Panc1 (cell line): ENCODE measurements at places on chromosomes 11 and 22.

- H3K27me3 ChIP-seq: no peaks in the 10 kb centered on the region
- no peak for DNase-seq
- no peak overlapping the region for H3K27ac ChIP-seq
- no peaks in the 10 kb centered on the region for H3K36me3 ChIP-seq
- H3K4me1 ChIP-seq: no peaks in the 10 kb centered on the region
- no peak overlapping the region for H3K4me3 ChIP-seq
Observed at GRCh38 chr11:130206141-130206540, 46.6 kb downstream of the ST14 start.

DNA sequence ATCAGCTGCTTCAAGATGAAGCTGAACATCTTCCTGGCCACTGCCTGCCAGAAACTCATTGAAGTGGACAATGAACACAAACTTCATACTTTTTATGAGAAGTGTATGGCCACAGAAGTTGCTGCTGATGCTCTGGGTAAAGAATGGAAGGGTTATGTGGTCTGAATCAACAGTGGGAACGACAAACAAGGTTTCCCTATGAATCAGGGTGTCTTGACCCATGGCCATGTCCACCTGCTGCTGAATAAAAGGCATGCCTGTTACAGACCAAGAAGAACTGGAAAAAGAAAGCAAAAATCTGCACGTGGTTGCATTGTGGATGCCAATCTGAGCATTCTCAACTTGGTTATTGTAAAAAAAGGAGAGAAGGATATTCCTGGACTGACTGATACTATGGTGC, 22.2 kb upstream of the BIRC3 start:
- H3K36me3 ChIP-seq: no peaks in the 10 kb centered on the region
- no peak for DNase-seq
- no peak overlapping the region for H3K4me3 ChIP-seq
- H3K27me3 ChIP-seq: no peaks in the 10 kb centered on the region

DNA sequence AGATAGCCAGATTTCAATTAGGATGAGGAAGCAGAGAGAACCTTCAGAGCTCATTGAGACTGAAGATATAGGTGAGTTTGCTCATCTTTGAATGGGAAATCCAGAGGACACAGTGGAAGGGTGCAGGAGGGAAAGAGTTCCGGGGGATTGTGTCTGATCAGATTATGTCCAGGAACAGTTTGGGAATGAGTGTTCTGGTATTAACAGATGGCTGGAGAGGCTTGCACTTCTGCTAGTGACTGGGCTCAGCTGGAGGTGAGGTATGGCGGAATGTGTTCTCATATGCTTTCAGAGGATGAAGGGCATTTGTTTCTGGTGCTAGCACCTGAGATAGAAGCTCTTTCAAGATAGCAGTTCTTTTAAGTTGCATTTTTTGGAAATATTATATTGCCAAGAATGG, 27.6 kb downstream of the ALKBH3 start:
- H3K27me3 ChIP-seq: no peaks in the 10 kb centered on the region
- no peaks in the 10 kb centered on the region for H3K4me1 ChIP-seq
- no peak for DNase-seq
- no peak overlapping the region for H3K4me3 ChIP-seq

GRCh38 chr11:112522536-112522935, 261.9 kb upstream of the PLET1 start:
- no peak overlapping the region for H3K27ac ChIP-seq
- H3K36me3 ChIP-seq: no peaks in the 10 kb centered on the region
- H3K4me3 ChIP-seq: no peak overlapping the region

DNA sequence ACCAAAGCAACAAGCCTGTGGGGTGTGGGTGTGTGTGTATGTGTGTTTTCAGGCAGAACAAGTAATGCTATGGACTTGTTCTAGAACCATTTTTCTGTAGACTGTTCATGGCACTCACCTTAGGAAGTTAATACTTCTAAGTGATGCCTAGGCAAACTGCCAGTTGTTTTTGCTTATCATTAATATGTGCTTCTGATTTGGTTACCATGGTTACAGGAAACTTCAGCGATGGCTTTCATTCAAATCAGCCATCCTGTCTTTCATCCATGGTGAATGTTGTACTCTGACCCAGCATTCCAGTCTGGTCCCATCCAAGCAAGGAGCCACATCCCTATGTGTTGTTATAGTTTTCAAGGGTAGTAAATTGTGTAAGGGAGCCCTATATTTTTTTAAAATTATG, 49.8 kb upstream of the ARHGAP20 start:
- H3K27ac ChIP-seq: no peak overlapping the region
- H3K27me3 ChIP-seq: no peaks in the 10 kb centered on the region
- H3K4me3 ChIP-seq: no peak overlapping the region
- DNase-seq: no peak
- no peaks in the 10 kb centered on the region for H3K36me3 ChIP-seq

DNA sequence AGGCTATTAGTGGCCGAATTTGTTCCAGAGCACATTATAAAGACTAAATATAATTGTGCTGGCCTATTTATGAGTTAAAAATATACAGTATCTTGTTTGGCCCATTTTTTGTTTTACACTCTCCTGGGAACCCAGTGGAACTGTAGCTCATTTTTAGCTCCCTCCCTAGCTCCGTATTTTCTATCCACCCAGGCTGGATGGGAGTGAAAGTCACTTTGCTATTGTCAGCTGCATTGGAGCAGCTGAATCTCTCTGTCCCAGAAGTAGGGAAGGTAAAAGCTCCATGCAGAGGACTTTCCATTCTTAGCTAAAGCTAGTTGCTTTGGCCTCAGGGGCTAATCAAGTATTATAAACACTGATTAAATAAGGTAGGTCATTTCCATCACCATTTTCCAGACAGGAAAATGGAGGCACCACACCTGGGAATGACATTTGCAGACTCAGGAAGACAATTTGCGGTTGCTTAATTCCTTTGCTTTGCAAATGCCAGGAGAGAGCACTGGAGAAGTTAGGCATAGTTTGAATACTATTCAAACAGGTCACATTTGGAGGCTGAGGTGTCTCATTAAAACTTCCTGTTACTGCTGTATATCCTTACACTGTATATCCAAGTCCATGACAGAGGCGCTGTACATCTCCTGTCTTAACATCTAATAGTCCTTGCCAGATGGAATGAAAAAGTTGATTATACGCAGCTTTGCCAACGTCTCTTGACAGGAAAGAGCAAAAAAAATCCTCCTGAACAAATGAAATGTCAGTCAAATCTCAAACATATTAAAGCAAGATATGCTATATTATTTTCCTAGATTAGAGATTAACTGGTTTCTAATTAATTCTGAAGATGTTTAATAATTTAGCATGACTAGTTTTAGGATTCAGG, 338.1 kb upstream of the KIRREL3 start:
- no peaks in the 10 kb centered on the region for H3K27me3 ChIP-seq
- no peaks in the 10 kb centered on the region for H3K4me1 ChIP-seq
- no peak for DNase-seq

DNA sequence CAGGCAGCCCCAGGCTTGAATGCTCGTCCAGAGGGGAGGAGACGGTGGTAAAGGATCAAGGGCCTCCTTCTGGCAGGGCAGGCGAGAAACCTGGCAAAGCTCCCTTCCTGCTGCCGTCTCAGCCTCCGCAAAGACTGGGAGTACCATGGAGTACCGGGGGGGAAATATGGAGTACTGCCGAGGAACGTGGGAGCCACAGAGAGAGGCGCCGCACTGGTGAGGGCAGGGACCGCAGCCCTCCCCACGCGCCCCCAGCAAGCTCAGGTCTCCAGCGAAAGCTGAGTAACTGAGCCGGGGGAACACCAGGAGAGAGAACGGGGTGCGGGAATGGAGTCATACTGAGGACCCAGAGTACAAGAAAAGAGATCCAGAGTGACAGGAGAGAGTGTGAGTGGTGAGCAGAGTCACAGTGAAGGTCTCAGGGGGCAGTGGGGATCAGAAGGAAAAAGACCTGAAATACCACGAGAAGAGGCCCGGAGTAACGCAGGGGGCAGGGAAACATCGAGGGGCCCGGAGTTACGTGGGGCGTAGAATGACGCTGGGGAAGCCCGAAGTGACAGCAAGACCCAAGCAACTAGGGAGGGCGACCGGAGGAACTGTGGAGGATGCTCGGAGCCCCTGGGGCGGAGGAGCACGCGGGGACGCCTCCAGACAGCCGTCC, 740 bp downstream of the EML3 start:
- DNase-seq: no peak
- H3K4me1 ChIP-seq: peaks cover 21% of the 10 kb centered on the region
- H3K4me3 ChIP-seq: peak overlapping the region; percentile 87
- peak overlapping the region; percentile 90 for H3K27ac ChIP-seq

GRCh38 chr11:90448256-90448655, 225.4 kb upstream of the CHORDC1 start:
- no peak for DNase-seq
- H3K4me1 ChIP-seq: no peaks in the 10 kb centered on the region
- no peaks in the 10 kb centered on the region for H3K27me3 ChIP-seq
